ENCODE measurements at places on chromosomes 12 and 14. TPM values are rescaled to one million over a fixed set of nuclear protein-coding genes. Genes with fewer than 3 reads are reported as not detected.

Gene ABHD12B
- total RNA-seq, result not detected

DNA sequence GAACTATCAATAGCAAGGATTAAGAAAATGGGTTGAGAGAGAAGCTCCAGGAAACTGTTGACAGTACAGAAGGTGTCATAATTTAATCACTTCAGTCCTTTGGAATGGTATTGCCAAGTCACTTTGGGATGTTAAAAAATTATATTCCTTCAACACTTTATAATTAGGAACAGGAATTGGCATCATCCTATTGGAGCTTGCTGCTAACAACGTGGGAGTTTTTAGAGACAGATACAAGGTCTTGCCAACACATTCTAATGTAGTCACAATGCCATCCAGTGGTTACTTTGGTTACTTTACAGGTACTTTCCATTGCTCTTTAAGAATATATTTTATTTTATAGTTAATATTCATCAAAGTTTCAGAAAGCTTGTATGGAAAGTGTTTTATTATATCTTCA is 310.1 kb downstream of the SYT1 start:
- DNase-seq, result peak; percentile 9

DNA sequence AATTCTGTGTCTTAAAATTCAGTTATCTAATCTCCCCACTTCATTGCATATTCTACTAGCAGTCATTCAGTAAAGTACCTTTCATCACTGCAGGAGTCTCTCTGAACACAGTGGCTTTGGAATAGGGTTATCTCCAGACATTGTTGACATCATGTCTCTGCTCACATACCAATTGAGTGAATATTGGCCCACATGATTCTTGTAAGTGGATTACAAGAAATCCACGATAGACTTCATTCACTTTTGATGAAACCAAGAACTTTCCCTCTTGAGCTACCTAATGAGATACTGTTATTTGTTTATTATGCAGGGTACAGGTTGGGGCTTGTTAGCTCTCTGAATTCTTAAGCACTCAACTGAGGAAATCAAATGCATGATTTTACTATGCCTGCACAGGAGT is 284.9 kb downstream of the RAD51B start:
- DNase-seq, result peak; percentile 84

- DNase-seq, result no peak
Observed at GRCh38 chr14:54053386-54053745, 96.7 kb upstream of the BMP4 start.

- no peak for DNase-seq
Observed at GRCh38 chr12:81170072-81170471, 92.2 kb downstream of the ACSS3 start.

DNA sequence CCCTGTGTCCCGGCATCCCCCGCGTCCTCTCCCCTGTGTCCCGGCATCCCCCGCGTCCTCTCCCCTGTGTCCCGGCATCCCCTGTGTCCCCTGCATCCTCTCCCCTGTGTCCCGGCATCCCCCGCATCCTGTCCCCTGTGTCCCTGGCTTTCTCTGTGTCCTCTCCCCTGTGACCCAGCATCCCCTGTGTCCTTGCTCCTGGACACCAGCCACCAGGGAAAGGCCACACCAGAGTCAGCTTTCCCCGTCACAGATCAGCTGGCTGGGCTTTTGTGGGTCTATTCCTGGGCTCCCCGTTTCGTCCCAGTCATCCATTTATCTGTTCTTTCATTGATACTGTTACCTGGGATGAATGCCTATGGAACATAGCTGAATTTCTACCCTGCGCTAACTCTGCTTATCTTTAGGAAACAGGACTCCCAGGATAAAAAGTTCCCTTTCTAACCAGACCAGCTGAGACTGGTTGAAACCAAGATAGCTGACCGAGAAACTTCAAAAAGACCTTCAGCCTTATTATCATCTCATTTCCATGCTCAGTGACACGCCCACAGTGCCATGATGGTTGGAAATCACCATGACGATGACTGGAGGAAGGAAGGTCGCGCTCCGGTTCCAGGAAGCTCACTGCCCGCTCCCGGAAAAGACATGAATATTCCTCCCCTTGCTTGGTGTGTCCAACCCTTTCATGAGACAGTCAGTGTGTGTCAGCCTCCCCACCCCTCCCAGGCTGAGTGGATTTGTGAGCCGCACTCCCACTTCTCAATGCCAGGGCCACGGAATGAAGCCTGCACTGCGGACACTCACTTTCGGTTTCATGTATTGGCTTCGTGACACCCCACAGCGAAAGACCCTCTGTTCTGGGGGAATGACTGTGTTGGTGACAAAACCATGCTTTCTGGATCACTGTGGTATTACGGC is 276.4 kb upstream of the SFSWAP start:
- no peak for DNase-seq
